ENCODE measurements at places on chromosomes 5 and 9.
A peak's percentile ranks its signal among the peaks of the same experiment; 100 is the strongest.

- no peak for DNase-seq
Measured at GRCh38 chr9:33377089-33377715, 25.2 kb downstream of the AQP7 start.

DNA sequence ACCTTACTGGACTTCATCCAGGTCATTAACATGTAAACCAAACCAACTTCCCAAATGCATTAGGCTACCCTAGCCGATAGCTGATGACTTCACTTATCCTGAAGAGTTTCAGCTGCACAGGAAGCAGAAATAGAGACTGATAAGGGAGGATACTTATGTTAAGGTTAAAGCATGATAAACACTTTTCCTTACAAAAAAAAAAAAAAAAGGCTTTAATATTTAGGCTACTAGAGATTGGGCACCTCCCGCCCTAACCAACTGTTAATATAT, 1.6 kb upstream of the MEF2C start:
- no peak for DNase-seq

- no peak for DNase-seq
Measured at GRCh38 chr9:108333530-108333983, 522.2 kb downstream of the ACTL7B start.

GRCh38 chr9:113857875-113858274, 18.2 kb upstream of the ZNF618 start:
- no peak for DNase-seq

DNA sequence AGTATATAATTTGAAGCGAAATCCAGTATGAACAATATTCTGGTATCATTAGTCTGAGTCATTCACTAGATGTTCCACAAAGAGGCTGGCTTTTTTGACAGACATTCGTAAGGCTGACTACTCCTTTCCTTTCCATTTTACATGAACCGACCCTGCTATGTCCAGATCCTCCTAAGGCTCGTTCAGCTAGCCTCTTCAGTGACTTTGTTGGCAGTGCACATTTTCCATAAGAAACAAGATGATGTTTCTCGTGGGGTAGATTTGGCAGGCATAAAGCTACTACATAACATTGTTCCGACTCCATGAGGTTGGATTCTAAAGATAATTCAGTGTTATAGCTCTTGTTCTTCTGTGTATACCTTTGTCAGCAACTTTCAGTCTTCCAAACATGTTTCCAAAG, 49.0 kb downstream of the ZNF462 start:
- DNase-seq: no peak

DNA sequence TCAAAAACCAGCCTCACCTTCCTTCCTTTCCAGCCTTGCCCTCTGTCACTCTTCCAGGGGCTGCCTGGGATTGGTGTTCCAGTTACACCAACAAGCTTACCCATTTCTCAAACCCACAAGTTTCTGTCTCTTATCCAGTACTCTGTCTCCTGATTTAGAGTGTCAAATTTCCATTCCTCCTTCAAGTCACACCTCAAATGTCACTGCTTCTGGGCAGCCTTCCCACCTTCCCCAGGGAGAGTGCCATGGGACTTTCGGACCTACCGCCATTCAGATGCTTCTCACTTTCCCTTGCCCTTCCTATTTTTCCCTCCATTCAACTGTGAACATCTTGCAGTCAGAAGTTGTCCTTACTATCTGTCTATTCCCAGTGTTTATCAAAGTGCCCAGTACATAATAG, 2.0 kb upstream of the GRXCR2 start:
- no peak for DNase-seq

- DNase-seq: no peak
Measured at GRCh38 chr9:89116805-89117192, 61.8 kb downstream of the SHC3 start.

DNA sequence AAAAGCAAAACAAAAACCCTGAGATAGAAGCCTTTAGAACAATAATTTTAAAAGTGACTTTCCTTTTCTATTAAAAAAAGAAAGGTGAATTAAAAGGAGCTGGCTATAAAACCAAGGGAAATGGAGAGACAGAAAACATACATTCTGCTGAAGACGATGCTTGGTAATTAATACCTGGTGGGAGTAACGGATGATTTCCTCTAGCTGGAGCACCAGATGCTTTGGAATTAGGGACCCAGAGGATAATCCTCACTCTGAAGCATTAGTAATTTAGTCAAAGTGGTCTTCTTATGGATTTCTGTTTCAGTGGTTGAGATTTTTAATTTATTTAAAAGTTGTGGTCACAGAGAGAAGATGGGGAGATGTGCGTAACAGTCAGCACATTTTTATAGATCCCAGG, 982.5 kb downstream of the TLE4 start:
- no peak for DNase-seq

DNA sequence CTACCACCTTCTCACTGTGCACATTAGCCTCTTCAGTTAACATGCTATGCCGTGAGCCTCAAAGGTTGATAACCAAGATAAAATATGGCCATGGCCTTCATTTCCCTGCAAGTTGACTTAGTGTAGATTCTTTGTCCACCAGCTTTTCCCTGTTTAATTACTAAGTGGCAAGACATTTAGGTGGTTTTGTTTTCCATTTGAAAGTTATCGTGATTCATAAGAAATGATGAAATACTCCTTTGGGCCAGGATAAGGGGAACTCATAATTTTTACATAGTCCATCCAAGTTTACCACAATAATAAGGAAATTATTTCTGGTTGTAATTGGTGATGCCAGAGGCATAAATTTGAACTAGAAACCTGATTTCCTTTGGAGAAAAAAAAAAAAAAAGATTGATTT, 609.6 kb downstream of the TAF11L14 start:
- DNase-seq: no peak

GRCh38 chr5:168793841-168794837, 215.0 kb upstream of the PANK3 start:
- DNase-seq: no peak

DNA sequence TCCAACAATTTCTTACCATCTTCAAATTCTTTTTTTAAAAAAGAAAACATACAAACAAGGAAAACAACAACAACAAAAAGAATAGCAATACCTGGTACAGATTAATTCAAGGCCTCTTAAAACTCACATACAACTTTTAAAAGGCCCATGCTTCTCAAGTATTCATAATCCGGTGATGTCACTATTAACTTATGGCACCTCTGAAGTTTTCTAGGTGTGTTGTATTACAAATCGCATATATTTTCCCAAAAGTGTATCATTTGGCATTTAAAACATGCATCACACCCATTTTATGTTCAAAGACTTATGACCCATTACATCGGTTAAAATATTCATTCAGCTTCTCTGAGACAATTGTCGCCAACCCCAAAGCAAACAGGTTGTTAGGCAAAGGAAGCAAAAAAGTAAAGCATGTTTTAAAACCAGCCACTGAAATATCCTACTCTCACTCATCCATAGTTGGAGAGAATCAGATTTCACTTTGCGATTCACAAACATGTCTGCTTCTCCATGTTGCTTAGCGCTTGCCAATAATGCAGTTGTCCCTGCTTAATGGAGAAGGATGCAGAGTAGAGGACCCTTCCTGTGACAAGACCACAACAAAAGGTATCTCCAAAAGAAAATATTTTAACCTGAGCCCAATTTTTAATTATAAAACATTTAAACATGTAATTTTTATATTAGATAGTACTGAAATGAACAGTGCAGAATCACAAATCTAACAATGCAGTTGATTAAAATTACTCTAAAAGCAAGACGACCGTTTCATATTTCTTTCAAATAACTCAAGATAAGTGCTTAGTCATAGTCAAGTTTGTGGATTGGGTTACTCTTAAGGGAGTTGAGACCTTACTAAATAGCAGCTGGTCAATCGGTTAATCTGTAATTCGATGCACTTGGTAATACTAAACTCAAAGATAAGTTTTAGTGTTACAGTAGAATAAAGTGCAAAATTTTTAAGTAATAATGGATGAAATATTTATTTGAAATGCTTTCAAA, 1.6 kb downstream of the SKP1 start:
- DNase-seq: no peak

- DNase-seq: no peak
Measured at GRCh38 chr5:133396814-133397213, 215.5 kb downstream of the FSTL4 start.

DNA sequence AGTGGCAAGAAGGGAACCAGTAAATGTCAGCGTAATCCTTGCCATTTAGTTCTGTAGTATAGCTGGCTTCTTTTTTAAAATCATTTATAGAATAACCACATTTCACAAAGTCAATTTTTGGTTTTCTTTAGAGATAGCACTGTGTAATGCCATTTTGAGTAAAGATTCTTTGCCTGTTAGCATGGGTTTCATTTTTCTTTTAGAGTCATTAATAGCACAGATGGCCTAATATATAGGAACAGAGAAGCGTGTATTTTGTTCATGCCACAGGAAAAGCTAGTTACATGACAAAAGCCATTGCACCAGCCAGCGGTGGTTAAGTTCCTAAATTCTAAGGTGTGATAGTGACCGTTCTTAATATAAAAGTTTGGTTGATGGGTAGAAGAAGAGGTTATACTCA, 1363.9 kb downstream of the MAT2B start:
- no peak for DNase-seq

DNA sequence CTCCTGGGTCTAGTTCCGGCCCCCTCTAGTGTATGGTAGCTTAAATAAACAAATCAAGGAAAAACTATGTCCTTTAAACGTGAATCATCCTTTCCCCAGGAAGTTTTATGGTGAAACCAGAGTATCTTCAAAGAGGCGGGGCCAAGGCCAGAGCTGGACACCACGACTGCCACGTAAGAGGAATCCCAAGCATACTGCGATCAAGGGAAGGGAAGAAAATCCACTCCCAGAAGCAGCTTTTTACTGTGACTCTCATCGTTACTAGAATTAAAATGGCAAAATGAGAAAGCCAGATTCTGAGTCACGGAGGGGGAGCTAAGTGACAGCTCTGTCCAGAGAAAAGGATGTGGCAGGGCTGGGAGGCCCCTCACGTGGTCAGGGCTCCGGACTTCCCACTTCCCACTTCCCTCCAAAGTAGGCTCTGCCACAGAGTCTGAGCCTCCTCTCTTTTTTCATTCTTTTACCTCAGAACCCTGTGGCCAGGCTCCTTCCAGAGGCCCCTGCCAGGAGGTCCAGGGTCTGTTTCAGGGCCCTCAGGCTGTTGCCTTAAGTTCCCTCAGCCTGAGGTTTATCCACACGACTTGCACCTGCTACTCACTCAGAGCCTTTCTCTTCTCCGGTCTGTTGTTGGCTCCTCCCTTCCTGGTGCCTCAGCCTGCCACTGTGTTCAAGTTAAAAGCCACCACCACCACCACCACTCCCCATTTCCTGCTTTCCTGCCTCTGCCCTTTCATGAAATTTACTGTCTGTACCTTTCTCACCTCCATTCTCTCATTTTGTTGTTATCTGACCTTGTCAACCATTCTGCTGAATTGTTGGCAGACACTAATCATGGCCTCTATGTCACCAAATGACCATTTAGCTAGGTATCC, 1.4 kb upstream of the GLRX start:
- DNase-seq: peak; percentile 30

- no peak for DNase-seq
Measured at GRCh38 chr5:167503926-167504720, 787.3 kb upstream of the WWC1 start.

GRCh38 chr5:116766470-116766947, 191.9 kb upstream of the SEMA6A start:
- no peak for DNase-seq

GRCh38 chr5:78648359-78649210, at the start of gene LHFPL2:
Gene LHFPL2 (minus strand): TSS chr5:78648772. CDS start chr5:78510213, 138,559 bp downstream.
- peak; percentile 19 for DNase-seq

DNA sequence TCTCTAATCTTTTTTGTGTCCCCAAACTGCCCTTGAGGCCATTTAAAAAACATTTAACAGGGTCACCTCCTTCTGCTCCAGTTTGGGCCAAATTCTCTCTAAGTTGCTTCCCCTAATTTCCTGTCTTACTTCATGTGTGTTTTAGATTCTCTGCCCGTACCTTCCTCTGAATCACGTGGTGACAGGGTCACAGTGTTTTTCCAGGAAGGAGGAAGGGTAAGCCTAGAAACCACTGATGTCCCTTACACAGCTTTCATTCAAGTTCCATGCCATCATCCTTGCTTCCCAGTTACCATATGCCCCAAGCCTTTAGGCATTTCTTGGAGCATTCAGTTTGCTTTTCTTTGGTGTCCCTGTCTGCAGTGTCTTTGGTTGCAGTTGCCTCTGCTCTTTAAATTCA, 42.4 kb upstream of the MACIR start:
- DNase-seq: no peak

Measured in activated naive CD4-positive, alpha-beta T cell treated with anti-CD3 and anti-CD28 coated beads, Interleukin-2, amount 50 U/mL, for 16 hours (primary cell).